Mesendoderm (in vitro differentiated cells): ENCODE measurements at places on chromosomes 7 and 10.

DNA sequence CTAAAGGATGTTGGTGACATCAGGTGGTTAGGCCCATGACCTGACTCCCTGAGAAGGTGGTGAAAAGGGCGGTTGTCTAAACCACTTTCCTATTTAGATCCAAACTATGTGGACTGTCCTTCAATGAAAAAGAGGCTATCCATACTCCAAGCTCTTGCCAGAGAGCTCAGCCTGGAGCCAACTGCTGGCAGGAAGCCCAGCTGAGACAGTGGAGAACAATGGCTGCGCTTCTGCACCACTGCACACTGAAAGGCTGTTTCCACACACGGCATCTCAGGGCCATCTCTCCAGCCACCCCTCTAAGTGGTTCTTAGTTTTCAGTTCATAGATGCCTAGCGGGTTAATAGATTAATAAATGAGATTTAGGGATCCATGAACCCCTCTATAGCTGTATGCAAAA is 488.8 kb upstream of the ZMIZ1 start:
- no peak for DNase-seq

DNA sequence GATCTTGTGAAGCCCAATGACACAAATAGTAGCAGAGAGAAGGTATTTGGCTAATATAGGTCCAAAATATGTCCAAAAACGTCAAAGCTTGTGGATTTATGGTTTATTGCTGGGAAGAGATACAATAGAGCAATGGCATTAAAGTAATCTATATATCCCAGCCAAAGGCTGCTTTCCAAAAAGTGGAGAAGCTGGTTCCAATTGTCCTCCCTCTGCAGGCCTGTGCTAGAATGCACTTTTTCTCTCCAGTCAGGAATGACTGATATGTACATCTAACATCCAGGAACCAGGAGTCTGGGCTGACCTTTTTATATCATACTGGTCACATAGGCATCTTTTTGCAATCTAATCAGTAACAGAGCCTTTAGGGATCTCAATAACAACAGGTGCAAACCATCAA is 167.1 kb upstream of the FAM3C start:
- peak; percentile 53 for DNase-seq

GRCh38 chr7:157412021-157412443 is 75.2 kb downstream of the DNAJB6 start:
- DNase-seq, result no peak

DNA sequence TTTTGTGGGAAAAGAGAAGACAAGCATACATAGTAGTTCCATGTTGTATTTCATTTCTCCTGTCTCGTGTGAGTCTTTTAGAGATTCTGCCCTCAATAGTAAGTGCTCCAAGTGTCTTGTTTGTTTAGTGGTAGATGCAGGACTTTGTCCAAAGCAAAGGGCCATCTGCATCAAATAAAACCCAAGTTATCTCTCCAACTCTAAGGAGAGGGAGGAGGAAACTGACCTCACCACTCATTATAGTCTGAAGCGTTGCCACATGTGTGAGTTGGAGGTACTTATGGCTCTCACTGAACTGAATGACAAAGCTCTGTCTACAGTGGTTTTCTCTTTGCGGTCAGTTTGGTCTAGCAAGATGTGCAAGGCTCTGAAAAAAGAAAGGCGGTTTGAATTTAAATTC is 272.6 kb downstream of the DOCK4 start:
- DNase-seq, result no peak

- no peak for DNase-seq
Observed at GRCh38 chr10:101492205-101492604, 95.9 kb downstream of the POLL start.

DNA sequence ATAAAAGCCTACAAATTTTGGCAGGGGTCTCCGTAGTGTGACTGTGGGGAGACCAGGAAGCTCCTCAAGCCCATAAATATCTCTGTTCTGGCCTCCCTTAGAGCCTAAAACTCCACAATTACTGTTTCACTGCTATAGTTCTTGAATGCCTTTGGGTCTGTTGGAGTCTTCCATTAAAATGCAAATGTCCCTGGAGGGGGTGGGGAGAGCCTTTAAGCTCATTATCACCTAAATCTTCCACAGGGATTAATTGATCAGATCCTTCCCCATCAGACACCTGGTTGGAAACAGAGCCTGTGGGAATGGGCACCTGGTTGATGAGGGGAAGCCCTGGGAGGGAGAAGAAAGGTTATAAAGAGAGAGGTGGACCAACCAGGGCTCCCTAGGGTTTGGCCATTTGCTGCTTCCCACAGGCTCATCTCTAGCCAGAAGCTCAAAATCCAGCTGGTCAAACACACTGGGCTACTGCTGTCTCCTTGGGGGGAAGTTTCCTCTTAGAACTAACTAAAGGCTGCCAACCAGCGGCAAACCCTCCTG is 718.2 kb downstream of the LRMDA start:
- peak; percentile 84 for DNase-seq

GRCh38 chr10:62457598-62457997 is 83.4 kb downstream of the ZNF365 start:
- DNase-seq, result no peak

- no peak for DNase-seq
Observed at GRCh38 chr7:44647981-44648714, 41.7 kb downstream of the OGDH start.

GRCh38 chr7:126937171-126937570 is 315.6 kb downstream of the GRM8 start:
- no peak for DNase-seq

DNA sequence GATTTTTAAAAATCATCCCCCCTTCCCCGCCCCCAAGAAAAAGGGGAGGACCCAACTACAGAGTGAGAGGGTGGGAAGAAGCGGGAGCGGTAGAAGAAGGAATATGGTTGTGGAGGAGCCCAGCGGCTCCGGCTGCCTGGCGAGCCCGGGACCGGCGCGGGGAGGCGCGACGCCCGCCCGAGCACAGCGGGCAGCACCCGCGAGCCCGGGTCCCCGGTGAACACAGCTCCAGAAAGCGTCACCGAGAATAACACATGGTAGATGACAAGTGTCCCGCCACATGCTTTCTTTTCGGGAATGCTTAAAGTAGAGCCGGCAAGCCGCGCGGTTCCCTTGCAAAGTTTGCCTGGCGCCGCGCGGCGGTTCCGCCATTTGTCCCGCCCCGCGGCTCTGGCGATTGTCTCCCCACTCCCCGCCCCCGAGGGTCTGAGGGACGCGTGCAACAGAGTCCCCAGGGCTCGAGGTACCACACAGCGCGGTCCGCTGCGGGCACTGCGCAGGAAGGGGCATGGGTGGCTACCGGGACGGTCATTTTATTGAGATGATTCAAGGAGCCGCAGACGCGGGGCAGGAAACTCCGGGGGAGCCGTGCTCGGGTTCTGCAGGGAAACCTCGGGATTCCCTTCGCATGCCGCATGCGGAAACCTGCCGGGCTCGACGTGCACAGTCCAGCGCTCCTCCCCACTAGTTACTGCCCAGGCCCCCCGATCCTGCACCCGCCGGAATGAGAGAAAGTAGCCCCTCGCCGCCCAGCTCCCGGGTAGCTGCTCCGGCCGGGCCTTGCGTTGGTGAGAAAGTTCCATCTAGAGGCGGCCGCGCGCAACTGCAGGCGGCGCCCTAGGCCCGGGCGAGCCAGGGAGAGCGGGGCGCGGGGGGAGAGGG is 781 bp upstream of the GRM8 start:
- peak; percentile 79 for DNase-seq

DNA sequence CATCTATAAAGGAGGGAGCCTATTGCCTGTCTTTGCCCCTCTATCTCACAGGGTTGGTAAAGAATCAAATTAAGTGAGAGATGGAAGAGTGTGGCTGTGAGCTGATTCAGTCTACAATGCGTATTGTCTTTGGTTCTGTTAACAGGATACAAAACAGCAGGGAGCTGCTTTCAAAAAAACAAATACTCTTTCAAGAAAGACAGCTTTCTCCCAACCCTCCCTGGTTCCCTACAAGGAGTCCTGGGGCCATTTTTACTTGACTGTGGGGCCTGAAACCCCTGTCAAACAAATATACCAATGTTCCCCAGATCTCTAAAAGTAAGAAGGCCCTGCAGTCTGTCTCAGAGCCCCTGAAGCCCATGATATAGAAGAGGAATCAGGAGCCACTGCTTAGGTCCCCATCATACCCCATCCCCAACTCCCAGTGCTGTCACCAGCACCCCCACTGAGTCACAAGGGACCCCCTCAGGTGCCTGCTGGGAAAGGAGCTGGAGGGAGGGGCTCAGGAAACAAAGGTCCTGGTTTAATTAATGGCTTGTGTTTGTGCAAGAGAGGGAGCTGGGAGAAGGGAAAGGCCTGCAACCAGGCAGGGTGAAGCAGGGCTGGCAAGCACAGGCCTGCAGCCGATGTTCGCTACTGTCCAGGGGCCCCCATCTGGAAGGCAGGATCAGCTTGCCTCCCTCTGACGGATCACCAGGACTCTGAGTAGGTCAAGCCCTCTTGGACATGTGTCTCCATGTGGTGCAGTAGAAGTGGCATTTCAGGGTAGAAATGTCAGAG is 182.0 kb upstream of the GHITM start:
- peak; percentile 77 for DNase-seq

GRCh38 chr10:58266003-58266825 is 1.5 kb downstream of the IPMK start:
- DNase-seq, result peak; percentile 30

GRCh38 chr7:12291870-12292269 is 80.8 kb downstream of the TMEM106B start:
- DNase-seq, result no peak

DNA sequence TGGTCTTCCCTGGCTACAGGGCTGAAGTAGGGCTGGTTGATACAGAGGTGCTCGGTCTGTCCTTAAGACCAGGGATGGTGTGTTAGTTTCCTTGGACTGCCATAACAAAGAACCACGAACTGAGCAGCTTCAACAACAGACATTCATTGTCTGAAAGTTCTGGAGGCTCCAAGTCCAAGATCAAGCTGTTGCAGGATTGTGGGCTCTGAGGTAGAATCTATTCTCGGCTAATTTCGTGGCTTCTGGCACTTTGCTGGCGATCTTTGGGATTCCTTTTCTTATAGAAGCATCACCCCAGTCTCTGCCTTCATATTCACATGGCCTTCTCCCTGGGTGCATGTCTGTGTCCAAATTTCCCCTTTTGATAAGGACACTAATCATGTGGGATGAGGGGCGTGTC is 112.1 kb upstream of the ITGB1 start:
- DNase-seq, result no peak
